Hair follicle dermal papilla cell (primary cell): ENCODE measurements at places on chromosomes 4 and X. TPM values are rescaled to one million over a fixed set of nuclear protein-coding genes. Genes with fewer than 3 reads are reported as not detected.

The TEX11 gene
- not detected in 2 replicates for total RNA-seq

The PCDH11X gene
- total RNA-seq, result under 0.01 TPM in 1 of 2 replicates, not detected in the other

The CFAP47 gene
- total RNA-seq, result not detected in 2 replicates

The LGI2 gene
- not detected in 2 replicates for total RNA-seq

The MAGEB1 gene
- not detected in 2 replicates for total RNA-seq

The FAM47C gene
- total RNA-seq, result not detected in 2 replicates

The SEC24D gene
- 137 and 156 TPM in 2 replicates for total RNA-seq

The GPRIN3 gene
- total RNA-seq, result 0.12 and 0.49 TPM in 2 replicates

The MAGEE2 gene
- not detected in 2 replicates for total RNA-seq

The CNKSR2 gene
- total RNA-seq, result 4.3 and 6.2 TPM in 2 replicates

The RAP2C gene
- total RNA-seq, result 26.1 and 26.2 TPM in 2 replicates

The NLRP2B gene
- not detected in 2 replicates for total RNA-seq

The STBD1 gene
- total RNA-seq, result 6.8 and 8.0 TPM in 2 replicates

The USP17L10 gene
- not detected in 2 replicates for total RNA-seq

The AWAT2 gene
- not detected in 2 replicates for total RNA-seq

The CT47A7 gene
- not detected in 2 replicates for total RNA-seq
